ENCODE measurements at places on chromosomes 2 and 18.

GRCh38 chr2:85791704-85792565, 38.1 kb downstream of the ATOH8 start:
- DNase-seq, result no peak

- no peak for DNase-seq
Measured at GRCh38 chr2:39431592-39432316, 5.3 kb downstream of the MAP4K3 start.

GRCh38 chr2:109125593-109126500, 3.2 kb upstream of the SH3RF3 start:
- DNase-seq, result no peak

DNA sequence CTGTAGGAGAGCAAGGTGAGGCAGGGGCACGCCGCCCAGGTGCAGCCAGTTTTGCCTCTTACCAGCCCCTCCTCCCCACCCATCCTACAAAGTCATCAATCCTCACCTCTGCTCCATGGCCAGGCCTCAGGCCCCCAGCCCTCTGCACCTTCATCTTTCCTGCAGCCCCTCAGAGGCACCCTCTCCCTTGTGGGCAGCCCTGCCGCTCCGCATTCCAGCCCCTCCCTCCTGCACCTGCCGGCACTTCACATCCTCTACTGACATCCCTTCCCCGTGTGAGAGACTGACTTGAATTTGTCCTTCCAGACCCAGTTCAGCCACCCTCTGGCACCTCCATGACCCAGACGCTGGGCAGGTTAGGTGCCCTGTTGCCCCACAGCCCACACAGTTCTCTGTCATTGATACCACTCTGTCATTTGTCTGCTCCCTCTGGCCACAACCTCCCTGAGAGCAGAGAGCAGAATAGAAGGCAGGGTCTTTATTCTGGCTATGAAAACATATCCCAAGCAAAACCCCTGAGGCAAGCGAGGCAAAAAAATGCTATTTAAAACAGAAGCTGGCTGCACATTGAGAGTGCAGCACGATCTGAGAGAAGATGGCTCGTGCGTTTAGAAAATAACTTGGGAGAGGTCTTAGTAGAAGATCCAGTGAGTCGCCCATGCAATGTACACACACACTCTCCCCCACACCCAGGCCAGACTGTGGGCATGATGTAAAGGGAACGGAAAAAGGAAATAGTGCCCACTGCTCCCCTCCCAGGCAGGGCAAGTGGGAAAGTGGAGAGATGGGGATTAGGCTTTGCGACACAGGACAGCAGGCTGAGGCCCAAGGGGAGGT, 25.9 kb downstream of the SDC1 start:
- DNase-seq, result no peak

DNA sequence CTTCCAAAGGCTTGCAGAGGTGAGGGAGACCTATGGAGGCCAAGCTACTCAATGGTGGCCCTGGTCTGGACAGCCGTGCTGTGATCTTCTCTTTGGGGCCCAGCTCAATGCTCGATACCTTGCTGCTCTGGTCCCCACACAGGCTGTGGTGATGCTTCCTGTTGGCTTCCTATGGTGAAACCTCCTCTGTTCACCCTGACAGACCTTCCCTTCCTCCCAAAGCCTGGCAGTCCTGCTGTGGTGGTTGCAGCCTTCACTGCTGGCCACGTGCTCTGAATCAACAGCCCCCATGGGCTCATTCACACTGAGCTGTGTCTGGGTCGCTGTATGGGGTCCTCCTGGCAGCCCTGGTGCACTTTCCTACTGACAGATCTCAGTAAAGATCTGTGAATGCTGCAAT, 31.0 kb upstream of the GALR1 start:
- no peak for DNase-seq

DNA sequence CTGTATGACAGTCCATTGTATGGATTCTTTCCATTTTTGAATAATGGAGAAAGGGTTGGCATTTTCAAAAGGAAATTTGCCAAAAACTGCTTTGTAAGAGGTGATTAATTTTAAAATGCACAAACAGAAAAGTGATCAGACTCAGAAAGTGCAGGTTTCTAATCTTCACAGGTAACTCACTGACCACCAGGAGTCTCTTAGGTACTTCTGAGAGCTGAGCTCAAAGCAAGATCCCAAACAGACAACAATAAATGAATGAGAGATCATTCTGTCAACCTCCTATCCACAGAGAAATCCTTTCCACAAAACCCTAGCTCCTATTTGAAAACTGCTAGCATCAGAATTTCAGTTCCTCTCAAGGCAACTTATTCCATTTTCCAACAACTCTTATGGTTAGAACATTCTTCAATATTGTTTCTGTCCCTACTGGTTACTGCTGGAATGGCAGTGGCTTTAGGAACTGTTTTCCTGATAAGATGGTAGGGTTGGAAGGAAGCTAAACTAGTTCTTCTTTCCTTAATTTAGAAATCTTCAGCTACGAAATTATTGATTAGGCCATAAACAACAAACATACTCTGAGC, 20.6 kb upstream of the HAAO start:
- DNase-seq, result no peak

- DNase-seq, result no peak
Measured at GRCh38 chr2:19529677-19530076, 171.3 kb upstream of the OSR1 start.

GRCh38 chr2:181472990-181473389, 15.8 kb downstream of the ITGA4 start:
- DNase-seq, result no peak
